EL (cell line): ENCODE measurements at places on chromosomes 2 and 18.

DNA sequence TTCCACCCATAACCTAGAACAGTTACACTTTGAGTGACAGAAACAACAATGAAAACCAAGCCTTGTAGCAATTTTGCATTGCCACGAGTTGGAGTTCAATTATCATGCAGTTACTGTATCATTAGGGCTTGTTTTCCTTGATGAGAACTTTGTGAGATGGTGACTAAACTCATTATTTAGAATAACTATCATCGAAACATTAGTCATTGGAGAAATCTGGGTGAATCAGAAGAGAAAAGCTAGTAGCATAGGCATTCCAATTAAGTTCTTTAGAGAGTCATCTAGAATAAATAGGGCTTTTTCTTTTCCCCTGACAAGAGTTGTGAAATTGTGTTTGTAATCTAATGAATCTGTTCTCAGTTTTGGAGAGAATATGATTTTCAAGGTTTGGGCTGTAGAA is 122.8 kb upstream of the DOCK10 start:
- peak; percentile 69 for DNase-seq

GRCh38 chr2:1633936-1634587 is 110.3 kb downstream of the PXDN start:
- no peak for DNase-seq

DNA sequence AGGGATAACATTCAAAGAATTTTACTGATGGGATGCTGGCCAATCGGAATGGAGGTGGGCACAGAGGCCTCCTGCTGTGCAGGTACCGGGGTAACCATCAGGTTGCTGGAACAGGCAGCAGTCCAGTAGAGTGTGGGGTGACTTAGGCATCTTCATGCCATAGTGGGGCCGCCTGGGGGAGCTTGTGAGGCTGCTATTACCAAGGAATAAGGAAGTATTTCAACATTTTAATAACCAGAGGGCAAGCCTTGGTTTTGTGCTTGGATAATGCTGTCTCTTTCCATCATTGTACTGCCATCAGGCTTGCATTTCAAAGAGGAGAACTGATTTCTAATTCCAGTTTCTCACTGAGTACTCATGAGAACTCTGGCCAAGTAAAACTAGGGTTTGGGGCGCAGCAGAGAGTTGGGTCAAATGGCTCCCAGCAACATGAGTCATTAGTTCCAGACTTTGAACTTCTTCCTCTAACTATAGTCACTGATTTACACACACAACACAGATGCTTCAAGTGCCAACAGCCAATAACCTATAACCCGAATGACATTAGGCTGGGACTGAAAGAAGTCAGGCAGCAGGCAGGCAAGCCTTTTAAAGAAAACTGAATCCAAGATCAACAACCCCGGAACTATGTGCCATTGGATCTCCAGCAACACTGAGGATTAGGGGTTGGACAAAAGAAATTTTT is 56.1 kb upstream of the FHL2 start:
- DNase-seq: peak; percentile 83

DNA sequence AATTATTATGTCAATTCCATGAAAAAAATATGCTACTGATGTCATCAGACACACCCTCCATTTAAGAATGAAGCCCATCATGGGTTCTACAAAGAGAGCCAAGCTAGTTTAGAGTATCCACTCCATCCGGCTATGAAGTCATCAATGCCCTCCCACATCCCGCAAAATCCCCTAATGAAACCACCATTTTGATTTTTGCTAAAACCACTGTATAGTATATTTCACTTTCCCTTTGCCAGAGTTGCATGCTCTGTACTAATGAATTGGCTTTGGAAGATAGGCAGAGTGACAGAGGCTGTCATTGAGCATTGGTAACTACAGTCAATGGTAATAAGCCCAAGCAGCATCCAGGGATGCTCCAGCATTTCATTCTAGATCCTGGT is 118.6 kb downstream of the ANKRD44 start:
- no peak for DNase-seq

DNA sequence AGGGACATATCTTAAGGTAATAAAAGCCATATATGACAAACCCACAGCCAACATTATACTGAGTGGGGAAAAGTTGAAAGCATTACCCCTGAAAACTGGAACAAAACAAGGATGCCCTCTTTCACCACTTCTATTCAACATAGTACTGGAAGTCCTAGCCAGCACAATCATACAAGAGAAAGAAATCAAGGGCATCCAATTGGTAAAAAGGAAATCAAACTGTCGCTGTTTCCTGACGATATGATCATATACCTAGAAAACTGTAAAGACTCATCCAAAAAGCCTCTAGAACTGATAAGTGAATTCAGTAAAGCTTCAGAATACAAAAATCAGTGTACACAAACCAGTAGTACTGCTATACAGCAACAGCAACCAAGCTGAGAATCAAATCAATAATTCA is 53.8 kb upstream of the PSME4 start:
- no peak for DNase-seq

DNA sequence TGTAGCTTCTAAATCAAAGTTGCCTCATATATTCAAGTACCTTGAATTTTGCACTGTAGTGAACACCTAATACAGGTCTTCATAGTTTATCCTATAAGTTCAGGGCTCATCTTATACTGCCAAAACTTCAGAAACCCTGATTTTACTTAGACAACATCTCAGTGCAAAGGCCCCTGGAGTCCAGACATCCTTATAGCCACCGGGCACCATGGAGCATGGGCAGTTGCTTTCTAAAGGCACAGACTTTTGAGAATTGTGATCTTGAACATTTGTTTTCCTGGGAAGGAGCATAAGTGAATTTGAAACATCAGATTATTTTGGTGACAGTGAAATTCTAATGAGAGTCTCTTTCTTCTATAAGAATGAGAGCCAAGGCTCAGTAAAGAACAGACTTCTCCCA is 292.3 kb downstream of the CYRIA start:
- no peak for DNase-seq

GRCh38 chr18:37270038-37270665 is 295.4 kb downstream of the CELF4 start:
- peak; percentile 38 for DNase-seq

GRCh38 chr18:79517341-79517740 is 121.6 kb downstream of the NFATC1 start:
- no peak for DNase-seq

GRCh38 chr2:172986040-172986439 is 89.6 kb upstream of the MAP3K20 start:
- DNase-seq: peak; percentile 18
